Breast epithelium (tissue), 4 donors: ENCODE measurements at places on chromosomes 5 and 9. TPM values are rescaled to one million over a fixed set of nuclear protein-coding genes. Genes with fewer than 3 reads are reported as not detected.

Gene PITX1
- total RNA-seq, result 2.1 TPM

Gene IGFBPL1
- total RNA-seq, result not detected

Gene RPL37
- total RNA-seq, result 341 TPM

Gene FREM1
- total RNA-seq, result 4.3 TPM

DNA sequence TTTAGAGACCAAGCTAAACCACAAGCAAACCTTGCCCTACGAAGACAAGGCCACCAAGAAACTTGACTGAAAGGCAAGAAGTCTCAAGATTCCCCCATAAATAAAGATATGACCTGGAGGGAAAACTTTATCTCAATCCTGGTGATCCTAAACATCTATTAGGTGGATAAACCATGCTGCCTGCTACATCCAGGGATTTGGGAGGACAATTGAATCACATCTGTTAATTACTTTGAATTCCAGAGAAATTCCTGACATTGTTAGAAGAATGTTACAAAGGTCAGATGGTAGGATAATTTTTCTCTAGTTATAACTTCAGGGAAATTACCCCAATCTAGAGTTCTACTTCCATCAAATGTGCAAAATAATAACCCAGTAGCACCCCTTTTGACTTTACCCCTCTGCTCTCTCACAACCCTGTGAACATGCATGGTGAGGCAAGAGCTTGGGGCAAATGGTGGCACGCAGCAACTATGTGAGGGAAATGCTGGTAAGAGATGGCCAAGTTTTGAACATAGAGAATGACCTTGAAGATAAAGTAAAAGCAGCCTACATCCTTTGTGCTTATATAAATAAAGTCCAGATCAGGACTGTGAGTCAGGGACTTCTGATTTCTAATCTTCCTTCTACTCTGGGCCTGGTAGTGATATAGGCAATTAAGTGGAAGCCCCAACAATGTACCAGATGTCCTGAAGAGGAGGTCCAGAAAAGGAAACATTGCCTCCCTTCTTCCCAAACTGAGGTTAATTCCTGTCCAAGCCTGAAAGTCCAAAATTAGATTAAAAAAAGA, 57.1 kb upstream of the PTGER4 start:
- H3K4me1 ChIP-seq, result no peaks in the 10 kb centered on the region
- no peak overlapping the region for H3K27ac ChIP-seq

DNA sequence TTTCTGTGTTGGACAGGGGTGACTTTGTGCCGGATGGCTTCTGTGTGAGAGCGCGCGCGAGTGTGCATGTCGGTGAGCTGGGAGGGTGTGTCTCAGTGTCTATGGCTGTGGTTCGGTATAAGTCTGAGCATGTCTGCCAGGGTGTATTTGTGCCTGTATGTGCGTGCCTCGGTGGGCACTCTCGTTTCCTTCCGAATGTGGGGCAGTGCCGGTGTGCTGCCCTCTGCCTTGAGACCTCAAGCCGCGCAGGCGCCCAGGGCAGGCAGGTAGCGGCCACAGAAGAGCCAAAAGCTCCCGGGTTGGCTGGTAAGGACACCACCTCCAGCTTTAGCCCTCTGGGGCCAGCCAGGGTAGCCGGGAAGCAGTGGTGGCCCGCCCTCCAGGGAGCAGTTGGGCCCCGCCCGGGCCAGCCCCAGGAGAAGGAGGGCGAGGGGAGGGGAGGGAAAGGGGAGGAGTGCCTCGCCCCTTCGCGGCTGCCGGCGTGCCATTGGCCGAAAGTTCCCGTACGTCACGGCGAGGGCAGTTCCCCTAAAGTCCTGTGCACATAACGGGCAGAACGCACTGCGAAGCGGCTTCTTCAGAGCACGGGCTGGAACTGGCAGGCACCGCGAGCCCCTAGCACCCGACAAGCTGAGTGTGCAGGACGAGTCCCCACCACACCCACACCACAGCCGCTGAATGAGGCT, at the start of gene ADRB2:
TSS of gene ADRB2 (plus strand) at position 559 of the 686 bp plus-strand sequence. CDS start 221 bp downstream, outside the sequence.
- no peaks in the 10 kb centered on the region for H3K4me1 ChIP-seq
- no peaks in the 10 kb centered on the region for H3K27me3 ChIP-seq
- peak; percentile 96 for DNase-seq
- peak within 1 kb of the TSS; percentile 95 for H3K27ac ChIP-seq

- no peak overlapping the region for H3K27ac ChIP-seq
- H3K4me1 ChIP-seq, result no peaks in the 10 kb centered on the region
- no peaks in the 10 kb centered on the region for H3K27me3 ChIP-seq
- DNase-seq, result no peak
- no peaks in the 10 kb centered on the region for H3K36me3 ChIP-seq
Measured at GRCh38 chr5:81579262-81579924, 171.5 kb downstream of the SSBP2 start.

- no peaks in the 10 kb centered on the region for H3K27me3 ChIP-seq
- peaks cover 5% of the 10 kb centered on the region for H3K36me3 ChIP-seq
- no peak for DNase-seq
Measured at GRCh38 chr9:2032234-2032633, 17.1 kb downstream of the SMARCA2 start.

DNA sequence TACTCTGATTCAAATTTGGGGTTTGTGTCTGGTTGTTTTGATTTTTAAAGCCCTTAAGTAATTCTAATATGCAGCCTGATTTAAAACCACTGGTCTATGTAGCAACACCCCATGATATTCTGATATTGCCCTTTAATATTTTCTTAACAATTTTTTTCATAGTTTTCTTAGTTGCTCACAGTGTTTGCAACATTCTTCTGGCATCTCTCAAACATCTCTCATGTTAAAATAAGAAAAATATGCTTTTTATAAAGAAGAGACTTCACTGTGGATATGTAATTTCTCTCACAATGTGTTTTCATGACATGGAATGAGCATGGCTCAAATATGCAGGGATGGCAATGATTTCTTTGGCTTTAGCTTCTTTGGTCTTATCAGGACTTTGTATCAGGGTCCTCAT, 183.7 kb downstream of the TAF11L14 start:
- H3K27me3 ChIP-seq, result no peaks in the 10 kb centered on the region
- H3K4me1 ChIP-seq, result no peaks in the 10 kb centered on the region
- H3K27ac ChIP-seq, result no peak overlapping the region
- no peak overlapping the region for H3K4me3 ChIP-seq

DNA sequence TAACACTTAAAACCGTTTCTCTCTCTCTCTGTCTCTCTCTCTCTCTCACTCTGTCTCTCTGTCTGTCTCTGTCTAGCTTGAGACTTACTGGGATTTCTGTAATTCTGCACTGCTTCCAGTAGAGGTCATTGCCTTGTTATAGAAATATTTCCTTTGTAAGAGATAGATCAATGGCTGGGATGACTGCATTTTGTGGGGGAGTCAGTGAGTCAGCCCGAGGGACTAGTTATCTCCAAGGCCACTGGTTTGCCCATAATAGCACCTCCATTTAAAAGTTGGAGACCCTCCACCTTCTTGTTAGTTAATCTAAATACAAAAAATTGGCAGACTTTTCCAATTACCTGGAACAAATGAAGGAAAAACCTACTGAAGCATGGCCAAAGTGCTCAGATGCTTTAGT, 547.2 kb downstream of the LRRC70 start:
- H3K36me3 ChIP-seq, result no peaks in the 10 kb centered on the region
- no peaks in the 10 kb centered on the region for H3K27me3 ChIP-seq
- H3K4me3 ChIP-seq, result no peak overlapping the region
- H3K27ac ChIP-seq, result no peak overlapping the region
- H3K4me1 ChIP-seq, result no peaks in the 10 kb centered on the region

GRCh38 chr9:17588395-17588794, 9.5 kb downstream of the SH3GL2 start:
- DNase-seq, result no peak
- H3K4me3 ChIP-seq, result no peak overlapping the region
- no peak overlapping the region for H3K27ac ChIP-seq
- H3K27me3 ChIP-seq, result no peaks in the 10 kb centered on the region
- H3K36me3 ChIP-seq, result no peaks in the 10 kb centered on the region

DNA sequence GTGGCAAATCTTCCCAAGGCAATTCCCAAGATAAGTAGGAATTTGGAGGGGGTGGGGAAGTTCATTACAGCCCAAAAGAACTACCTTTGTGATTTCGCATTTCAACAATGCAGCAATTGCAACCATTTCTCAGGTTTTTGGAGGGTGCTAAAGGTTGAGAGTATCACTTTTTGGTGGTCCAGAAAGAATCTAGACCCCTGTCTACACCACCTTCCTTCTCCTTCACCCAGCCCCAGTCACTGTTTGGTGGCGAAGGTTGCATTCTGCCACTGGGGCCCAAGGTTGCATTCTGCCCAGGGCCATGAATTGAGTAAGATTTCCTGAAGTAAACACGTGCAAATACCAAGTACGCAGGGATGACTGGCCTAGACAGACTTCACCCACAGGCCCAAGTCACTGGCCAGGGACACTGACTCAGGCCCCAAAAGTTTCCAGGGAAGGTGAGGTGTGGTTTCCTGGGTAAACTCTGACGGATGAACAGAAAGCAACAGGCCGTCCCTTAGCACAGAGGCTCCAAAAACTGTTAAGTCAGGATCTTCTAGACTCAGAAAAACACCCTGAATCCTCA, 5.7 kb downstream of the PDE6A start:
- peak; percentile 69 for DNase-seq
- H3K4me3 ChIP-seq, result no peak overlapping the region
- no peaks in the 10 kb centered on the region for H3K27me3 ChIP-seq
- peaks cover 12% of the 10 kb centered on the region for H3K4me1 ChIP-seq
- peak overlapping the region; percentile 91 for H3K27ac ChIP-seq

DNA sequence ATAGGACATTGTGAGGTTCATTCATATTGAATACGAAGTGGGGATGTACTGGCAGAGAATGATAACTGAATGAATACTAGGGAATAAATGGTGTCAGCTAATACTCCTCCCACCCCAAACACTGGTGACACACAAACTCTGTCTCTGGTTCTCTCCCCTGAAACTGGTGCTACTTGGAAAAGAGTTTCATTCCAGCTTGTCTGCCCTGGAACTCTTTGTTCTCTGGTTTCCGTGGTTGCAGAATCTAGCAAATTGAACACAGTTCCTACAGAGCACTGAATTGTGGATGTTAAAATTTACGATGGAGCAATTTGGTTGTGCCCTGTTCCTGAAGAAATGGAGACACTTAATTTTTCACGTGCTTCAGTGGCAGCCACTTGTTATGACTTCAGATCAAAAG, 181.7 kb downstream of the KCTD16 start:
- H3K36me3 ChIP-seq, result no peaks in the 10 kb centered on the region
- H3K27me3 ChIP-seq, result no peaks in the 10 kb centered on the region
- H3K4me1 ChIP-seq, result no peaks in the 10 kb centered on the region
- DNase-seq, result no peak
- no peak overlapping the region for H3K4me3 ChIP-seq

GRCh38 chr9:93126825-93127368, 7.2 kb downstream of the NINJ1 start:
- no peak overlapping the region for H3K4me3 ChIP-seq
- peak overlapping the region; percentile 68 for H3K27ac ChIP-seq
- H3K36me3 ChIP-seq, result no peaks in the 10 kb centered on the region
- DNase-seq, result no peak
- H3K4me1 ChIP-seq, result peaks cover 26% of the 10 kb centered on the region

DNA sequence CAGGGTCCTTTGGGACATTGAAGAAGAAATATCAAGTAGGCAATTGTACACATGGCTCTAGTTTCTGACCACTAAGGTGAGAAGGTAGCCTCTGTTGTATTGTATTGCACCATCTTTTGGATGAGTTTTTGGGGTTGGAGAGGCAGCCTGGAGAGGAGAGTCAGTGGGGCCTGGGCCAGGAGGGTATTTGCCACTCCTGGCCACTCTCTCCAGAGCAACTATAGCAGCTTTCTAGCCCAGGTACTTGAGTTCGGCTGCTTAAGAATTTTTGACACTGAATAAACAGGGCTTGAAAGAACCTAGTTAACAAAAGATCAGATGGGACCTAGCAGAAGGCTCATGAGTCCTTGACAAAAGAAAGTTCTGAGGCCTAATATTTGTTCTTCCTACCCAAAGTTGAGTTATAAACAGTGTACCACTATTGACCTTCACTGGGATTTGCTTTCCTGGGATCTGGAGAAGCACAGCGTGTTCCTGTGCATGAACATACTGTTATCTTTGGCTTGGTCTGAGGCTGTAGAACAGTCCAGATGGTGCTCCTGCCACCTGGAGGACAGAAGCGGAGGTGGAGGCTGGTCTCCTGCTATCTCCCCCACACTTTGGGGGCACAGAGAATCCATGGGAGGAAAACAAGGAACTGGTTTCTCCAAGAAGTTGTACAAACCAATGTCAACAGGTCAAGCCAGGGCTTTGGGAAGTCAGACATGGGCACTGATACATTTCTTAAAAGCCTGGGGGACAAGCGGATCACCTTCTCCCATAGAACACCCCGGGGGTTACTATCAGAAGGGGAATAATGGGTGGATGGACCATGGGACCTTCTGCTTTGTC, 110.4 kb upstream of the LIFR start:
- no peaks in the 10 kb centered on the region for H3K36me3 ChIP-seq
- no peaks in the 10 kb centered on the region for H3K4me1 ChIP-seq
- H3K27ac ChIP-seq, result no peak overlapping the region

DNA sequence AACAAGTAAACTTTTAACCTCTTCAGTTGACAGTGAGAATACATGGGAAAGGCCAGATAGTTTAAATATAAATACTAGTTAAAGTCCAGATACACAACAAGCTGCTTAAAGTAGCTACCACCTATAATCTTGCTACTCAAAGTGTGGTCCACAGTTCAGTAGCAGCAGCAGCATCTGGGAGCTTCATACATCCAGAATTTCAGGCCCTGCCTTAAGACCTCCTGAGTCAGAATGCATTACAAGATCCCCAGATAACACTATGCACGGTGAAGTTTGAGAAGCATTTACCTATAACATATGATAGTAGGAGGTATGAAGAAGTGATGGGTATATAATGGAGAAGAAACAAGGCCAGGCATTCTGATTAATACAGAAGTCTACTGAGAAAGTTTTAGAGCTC, 244.5 kb downstream of the EFNA5 start:
- no peak overlapping the region for H3K4me3 ChIP-seq
- H3K27ac ChIP-seq, result peak overlapping the region; percentile 59
- no peak for DNase-seq
- no peaks in the 10 kb centered on the region for H3K27me3 ChIP-seq
- H3K36me3 ChIP-seq, result no peaks in the 10 kb centered on the region

GRCh38 chr5:177242304-177242703, 61.2 kb downstream of the RAB24 start:
- no peak overlapping the region for H3K4me3 ChIP-seq
- DNase-seq, result no peak
- no peaks in the 10 kb centered on the region for H3K27me3 ChIP-seq
- H3K27ac ChIP-seq, result no peak overlapping the region
- no peaks in the 10 kb centered on the region for H3K4me1 ChIP-seq
- H3K36me3 ChIP-seq, result peaks cover 5% of the 10 kb centered on the region

- peaks cover 6% of the 10 kb centered on the region for H3K4me1 ChIP-seq
- H3K27me3 ChIP-seq, result peaks cover 17% of the 10 kb centered on the region
- no peaks in the 10 kb centered on the region for H3K36me3 ChIP-seq
- no peak for DNase-seq
Measured at GRCh38 chr9:97851446-97851883, 1.6 kb upstream of the FOXE1 start.
